ENCODE measurements at places on chromosomes 5 and 9.

DNA sequence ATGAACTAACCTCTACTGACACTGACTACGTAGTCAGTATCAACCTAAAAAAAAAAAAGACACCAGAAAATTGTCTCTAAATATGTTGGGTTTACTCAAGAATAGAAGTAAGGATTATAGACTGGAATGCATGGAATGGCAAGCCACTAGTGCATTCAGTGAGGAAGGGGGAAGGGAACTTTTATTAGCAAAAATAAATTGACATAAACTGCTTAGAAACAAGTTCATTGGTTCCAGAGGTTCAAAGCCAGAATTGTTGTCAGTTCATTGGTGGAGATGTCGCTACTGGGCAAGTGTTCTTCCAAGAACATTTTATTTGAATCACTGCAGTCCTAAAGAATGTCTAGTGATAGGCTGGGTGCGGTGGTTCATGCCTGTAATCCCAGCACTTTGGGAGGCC is 26.1 kb upstream of the AOPEP start:
- DNase-seq: no peak

DNA sequence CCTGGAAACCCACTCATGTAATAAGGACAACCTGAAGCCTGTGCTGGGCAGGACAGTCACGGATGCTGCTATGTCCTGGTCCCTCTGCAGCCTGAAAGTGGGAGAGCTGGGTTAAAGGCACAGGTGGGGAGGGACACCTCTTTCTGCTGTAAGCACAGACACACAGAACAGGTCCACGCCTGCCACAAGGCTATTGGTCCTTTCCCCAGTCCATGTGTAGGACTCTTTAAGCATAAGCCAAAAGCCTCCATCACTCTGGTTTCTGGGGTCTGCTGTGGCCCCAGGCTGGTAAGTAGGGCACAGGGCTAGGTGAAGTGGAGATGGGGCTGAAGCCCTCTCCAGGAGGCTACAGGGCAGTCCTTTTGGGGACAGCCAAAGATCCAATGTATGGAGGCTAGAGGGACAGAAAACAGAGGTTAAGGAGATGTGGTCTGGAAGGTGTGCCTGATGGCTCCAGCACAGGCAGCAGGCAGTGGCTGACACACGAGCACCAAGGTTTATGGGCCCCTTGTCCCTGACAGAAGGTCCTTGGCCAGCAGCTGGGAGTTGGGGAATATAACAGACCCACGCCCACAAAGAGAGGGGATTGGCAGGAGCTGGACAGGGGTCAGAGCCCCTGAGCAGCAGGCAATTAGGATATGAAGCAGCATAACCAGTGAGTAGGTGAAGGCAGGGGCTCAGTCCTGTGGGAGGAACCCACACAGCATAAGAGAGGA is 203.6 kb upstream of the MVB12B start:
- no peak for DNase-seq

- DNase-seq: no peak
These were observed 37.1 kb upstream of the PALM2AKAP2 start for GRCh38 chr9:109742776-109743348.

DNA sequence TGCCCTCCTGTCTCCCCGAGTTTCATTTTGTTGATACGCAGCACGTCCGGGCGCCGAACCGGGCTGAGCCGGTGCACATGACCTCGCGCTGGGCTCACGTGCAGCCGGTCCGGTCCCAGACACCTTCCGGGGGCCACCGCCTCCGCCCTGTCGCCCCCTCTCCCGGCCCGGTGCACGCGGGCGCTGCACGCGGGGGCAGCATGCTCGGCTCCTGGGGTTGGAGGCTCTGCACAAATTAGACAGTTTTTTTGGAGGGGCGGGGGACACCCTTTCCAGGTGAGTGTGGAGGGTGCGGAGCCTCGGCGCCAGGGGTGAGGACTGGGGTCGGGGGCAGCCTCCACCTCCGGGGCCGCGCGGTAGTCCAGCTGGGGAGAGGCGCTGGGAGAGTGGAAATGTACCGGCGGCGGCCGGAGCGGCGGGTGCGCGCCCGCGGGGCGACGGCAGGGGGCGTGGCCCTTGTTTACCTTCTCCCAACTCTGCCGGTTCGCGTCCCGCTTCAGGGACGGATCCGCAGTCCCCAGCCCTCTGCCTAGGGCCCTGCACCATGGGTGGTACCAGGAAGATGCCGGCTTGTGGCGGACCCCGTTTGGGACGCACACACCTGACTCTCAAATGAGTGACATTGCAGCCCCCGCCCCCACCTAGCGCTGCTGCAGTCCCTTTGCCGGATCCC is 1.1 kb downstream of the JADE2 start:
- no peak for DNase-seq

GRCh38 chr9:13847270-13847669 is 466.7 kb downstream of the NFIB start:
- no peak for DNase-seq

DNA sequence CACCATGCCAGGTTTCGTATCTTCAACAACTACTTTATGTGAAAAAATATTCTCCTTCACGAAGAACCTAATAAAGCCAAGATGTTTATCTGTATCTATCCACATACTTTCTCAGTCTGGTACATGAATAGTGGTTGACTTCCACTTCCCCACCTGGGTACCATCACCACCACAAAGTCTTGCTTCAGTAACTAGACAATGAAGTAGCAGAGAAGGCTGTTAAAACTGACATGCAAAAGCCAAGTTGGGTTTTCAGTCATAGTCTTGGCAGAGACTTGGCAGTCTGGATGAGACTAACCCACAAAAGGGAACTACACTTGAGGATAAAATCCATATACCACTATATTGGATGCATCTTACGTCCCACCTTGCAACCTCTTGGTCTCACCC is 5.0 kb downstream of the P4HA2 start:
- no peak for DNase-seq

- DNase-seq: peak; percentile 83
These were observed 53.7 kb upstream of the PTPDC1 start for GRCh38 chr9:94030318-94031179.

DNA sequence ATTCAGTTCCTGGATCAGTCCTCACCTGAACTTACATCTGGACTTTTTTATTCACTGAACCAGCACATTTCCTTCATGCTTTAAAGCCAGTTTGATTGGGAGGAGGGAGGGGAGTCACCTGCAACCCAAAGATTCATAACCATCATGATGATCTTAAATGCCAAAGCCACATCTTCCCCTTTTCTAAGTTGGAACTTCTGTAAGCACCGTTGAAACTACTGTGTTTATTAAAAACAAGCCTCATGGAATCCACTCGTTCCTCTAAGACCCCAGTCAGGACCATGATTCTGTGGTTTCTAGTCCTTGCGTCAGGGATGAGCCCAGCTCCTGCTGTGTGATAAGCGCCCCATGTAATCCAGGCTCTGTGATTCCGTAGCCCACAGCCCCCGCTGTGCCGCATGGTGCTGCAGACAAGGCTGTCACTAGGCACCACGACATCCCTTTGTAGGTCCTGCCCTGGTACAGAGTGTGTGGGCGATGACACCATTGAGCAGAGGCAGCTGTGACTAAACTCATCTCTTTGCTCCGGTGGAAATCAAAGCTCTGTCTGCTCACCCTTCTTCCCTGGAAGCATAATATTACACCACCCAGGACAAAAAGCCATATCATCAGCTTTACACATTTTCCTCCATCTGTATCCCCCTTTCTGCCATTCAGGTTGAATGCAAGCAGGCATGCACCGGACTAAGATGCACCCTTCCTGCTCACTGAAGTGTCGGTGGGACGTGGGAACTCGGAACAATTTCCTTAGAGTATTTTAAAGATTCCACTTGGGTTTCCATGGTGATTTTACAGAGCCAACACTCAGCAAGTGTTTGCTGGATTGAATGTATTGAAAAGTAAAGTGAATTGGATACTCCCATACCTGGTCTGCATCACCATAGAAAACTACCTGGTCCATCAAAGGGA is 132.0 kb upstream of the FSTL4 start:
- no peak for DNase-seq

GRCh38 chr5:126947146-126948010 is 83.0 kb downstream of the MARCHF3 start:
- no peak for DNase-seq

DNA sequence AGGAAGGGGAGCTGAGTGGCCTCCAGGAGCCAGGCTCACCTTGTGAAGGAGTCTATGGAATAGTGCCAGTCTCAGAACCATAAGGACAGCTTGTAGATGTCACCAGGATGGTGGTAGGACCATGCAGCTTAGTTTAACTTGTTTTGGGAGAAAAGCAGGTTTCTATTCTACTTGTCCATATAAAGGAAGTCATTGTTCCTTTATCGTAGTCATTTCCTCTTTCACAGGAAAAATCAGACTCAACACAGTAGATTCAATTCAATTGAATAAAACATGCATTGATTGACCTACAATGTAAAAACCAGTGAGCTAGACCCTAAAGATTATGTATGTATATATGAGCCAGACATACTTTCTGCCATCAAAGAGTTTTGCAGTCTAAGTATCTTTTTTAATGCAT is 53.3 kb downstream of the MEGF10 start:
- DNase-seq: no peak

DNA sequence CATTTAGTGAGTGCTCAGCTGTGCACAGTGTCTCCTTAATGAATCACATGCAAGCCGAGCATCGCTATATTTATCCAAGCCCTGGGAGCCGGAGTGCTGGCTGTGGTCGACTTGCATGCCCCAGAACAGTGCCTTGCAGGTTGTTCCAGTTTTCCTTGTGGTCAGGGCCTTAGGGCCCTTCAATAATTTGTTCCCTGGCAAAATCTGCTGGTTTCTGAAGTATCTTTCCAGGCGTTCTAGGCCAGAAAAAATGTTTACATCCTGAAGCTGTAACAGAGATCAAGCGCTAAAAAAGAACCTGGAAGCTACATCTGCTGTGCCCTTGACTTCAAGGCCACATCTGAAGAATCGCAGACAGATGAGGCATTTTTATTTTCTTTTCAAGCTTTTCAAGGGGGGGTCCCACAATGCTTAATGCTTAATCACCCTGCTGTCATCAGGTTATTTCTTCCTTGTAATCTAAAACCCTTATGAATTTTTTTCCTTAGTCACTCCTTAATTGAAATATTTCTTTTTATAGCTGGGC is 105.8 kb downstream of the DOCK2 start:
- no peak for DNase-seq

- DNase-seq: peak; percentile 8
These were observed 8.4 kb upstream of the RUSC2 start for GRCh38 chr9:35481347-35481975.

DNA sequence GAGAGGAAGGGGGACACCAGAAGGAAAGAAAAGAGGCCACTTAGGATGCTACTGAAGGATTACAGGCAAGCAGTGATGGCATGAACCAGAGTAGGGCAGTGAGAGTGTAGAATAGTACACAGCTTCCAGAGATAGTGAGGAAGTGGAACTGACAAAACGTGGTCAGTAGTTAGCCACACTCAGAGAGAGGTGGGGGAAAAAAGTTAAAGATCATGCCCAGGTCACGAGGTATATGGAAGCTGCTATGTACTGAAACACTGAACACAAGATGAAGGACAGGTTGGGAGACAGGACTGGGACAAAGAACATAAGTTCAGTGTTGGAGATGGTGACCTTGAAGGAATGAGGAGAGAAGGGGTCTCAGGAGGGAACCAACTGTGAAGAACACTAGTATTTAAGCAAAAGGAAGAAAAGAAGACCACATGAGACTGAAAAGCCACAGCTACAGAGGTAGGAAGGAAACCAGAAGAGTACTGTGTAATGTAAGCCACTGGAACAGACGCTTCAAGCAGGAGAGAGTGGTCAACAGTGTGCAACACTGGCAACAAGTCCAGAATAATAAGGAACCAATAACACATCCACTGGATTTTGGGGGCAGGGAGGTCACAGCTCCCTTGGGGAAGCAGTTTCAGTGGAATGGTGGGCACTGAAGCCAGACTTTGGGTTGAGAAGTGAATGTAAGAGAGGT is 45.5 kb downstream of the ELL2 start:
- DNase-seq: no peak

DNA sequence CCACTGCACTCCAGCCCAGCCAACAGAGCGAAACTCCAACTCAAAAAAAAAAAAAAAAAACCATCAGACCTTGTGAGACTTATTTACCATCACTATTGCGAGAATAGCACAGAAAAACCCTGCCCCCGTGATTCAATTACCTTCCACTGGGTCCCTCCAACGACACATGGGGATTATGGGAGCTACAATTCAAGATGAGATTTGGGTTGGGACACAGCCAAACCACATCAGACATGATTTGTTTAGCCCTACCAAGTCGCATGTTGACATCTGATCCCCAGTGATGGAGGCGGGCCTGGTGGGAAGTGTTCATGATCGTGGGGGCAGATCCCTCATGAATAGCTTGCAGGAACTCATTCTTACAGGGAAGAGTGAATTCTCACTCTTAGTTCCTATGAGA is 26.6 kb downstream of the MYO10 start:
- DNase-seq: no peak

GRCh38 chr9:135525241-135526088 is 4.2 kb downstream of the LCN1 start:
- DNase-seq: no peak

- DNase-seq: no peak
These were observed 52.1 kb upstream of the CACNA1B start for GRCh38 chr9:137825324-137825989.

GRCh38 chr5:97002983-97003382 is 67.1 kb downstream of the LNPEP start:
- DNase-seq: no peak

DNA sequence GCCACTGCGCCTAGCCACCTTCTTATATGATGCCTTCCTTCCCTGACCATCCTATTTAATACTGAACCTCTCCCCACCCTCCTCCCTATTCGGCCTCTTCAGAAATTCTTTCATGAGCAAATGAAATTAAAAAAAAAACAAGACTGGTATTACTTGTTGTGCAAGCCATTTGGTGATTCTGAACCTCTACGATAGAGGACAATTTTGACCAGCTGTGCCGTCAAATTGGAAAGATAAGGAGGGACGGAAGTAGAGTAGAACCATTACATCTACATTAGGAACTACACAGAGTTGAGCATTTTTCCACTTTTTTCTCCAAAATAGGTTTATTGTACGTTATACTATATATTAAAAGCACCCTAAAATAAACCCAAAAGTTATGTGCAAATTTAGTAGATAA is 2.9 kb downstream of the DHX29 start:
- no peak for DNase-seq

DNA sequence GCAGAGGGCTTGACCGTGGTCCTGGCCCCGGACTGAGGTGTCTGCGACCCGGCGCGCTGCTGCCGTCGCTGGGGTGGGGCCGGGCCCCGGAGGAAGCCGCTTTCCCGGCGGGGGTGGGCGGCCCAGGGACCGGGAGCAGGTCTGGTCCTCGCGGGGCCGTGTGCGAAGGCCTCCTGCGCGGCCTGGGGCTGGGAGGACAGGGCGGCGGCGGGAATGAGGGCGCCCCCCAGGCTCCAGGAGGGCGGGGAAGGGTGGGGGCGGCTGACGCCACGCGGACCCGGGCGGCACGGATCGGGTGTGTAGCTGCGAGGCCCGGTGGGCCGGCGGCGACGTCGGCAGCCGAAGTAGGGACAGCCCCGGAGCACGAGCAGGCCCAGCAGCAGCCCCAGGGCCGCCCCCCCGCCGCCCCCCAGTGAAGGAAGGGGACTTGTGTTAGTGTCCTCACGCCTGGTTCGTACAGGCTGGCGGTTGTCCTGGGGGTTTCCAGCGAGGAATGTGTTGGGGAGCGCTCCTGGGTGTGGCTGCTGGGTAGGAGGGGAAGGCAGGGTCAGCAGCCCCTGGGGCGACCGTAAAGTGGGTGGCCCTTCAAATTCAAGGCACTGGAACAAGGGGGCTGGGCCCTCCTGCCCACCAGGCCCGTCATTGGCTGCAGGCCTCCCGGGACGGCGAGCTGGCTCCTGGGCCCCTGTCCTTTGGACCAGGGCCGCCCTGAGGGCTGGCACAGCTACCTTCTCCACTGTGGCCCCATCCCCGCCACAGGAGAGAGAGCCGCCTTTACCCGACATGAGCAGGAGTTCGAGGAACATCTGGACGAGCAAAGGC is 597 bp upstream of the TMEM250 start:
- no peak for DNase-seq

- no peak for DNase-seq
These were observed 1.4 kb upstream of the HSDL2 start for GRCh38 chr9:112378328-112379176.
